Uterus (tissue), 4 donors: ENCODE measurements at places on chromosomes 5 and 9. TPM values are rescaled to one million over a fixed set of nuclear protein-coding genes. Genes with fewer than 3 reads are reported as not detected.

GRCh38 chr9:107780960-107781359 is 291.4 kb upstream of the KLF4 start:
- no peak for DNase-seq

- DNase-seq = no peak
Observed at GRCh38 chr5:148996270-148996669, 66.6 kb downstream of the SH3TC2 start.

GRCh38 chr5:151454166-151454565 is 6.8 kb downstream of the SLC36A1 start:
- DNase-seq = no peak

DNA sequence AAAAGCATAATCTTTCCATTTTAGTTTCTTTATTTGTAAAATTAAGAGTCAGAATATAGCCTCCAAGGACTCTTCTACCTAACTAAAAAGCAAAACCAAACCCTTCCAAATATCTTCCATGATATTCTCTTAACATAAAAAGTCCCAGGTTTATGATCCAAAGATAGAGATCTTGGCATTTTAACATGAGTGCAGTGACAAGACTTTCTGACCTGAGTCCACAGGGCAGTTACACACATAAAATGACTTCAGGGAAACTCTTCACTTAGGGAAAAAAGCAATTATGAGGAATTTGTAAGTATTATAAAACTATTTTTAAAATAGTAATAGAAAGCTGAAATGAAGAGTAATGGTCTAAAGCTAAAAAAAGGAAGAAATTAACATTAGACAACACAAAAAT is 772.6 kb upstream of the DMAC1 start:
- DNase-seq = no peak

DNA sequence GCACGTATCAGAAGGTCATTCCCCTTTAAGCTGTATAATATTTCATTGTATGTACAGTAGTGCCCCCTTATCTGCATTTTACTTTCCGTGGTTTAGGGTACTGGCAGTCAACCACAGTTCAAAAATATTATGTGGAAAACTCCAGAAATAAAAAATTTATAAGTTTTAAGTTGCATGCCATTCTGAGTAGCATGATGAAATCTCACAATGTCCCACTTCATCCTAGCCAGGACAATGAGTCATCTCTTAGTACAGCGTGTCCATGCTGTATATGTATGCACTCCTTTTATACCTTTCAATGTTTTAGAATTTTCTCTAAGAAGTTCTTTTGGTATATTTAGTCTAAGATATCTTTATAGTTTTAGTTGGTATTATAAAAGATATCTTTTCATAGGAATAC is 115.0 kb upstream of the HAND1 start:
- DNase-seq = no peak

- no peak for DNase-seq
Observed at GRCh38 chr9:70065572-70065971, 21.9 kb downstream of the MAMDC2 start.

DNA sequence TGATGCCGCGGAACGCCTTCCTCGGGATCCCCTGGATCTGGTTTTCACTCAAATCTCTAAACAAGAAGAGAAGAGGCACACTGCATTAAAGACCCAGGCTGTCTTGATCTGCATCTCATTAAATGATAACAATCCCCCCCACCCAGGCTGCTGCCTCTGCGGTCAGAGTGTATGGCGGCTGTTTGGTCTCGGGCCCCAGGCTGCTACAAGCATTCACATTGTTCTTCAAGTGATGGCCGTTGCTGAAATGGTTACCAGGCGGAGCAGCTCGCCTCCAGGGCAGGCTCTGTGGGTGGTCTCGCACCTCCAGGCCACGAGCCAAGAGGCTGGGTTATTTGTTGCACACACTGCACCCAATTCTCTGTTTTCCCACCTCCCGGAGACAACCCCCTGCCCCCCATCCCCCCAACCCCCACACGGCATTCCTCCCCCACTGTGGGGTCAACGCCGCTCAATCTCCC is 304.1 kb upstream of the PANK3 start:
- no peak for DNase-seq

DNA sequence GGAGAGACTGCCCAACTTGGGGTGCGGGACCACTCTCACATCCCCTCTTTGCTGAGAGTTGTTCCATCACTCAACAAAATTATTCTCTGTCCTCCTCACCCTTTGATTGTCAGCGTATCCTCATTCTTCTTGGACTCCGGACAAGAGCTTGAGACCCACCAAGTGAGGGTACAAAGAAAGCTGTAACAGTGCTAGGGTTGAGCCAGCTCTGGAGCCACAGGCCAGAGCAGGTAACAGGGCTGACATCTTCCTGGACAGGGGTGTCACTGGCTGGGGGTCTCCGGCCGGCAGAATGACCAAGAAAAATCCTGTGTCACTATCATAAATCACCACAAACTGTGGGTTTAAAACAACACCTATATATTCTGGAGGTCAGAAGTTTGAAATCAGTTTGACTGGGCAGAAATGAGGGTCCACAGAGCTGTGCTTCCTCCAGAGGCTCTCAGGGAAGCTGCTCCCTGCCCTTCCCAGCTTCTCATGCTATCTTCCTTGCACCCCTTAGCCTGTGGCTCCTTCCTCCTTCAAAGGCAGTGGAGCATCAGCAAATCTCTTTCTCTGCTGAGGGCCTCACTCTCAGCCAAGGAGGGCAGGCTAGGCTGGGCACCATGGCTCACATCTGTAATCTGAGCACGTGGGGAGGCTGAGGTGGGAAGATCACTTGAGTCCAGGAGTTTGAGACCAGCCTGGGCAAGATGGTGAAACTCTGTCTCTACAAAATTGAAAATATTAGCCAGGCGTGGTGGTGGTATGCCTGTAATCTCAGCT is 4.1 kb upstream of the BBLN start:
- no peak for DNase-seq

NUTM2F gene
- not detected for total RNA-seq

DNA sequence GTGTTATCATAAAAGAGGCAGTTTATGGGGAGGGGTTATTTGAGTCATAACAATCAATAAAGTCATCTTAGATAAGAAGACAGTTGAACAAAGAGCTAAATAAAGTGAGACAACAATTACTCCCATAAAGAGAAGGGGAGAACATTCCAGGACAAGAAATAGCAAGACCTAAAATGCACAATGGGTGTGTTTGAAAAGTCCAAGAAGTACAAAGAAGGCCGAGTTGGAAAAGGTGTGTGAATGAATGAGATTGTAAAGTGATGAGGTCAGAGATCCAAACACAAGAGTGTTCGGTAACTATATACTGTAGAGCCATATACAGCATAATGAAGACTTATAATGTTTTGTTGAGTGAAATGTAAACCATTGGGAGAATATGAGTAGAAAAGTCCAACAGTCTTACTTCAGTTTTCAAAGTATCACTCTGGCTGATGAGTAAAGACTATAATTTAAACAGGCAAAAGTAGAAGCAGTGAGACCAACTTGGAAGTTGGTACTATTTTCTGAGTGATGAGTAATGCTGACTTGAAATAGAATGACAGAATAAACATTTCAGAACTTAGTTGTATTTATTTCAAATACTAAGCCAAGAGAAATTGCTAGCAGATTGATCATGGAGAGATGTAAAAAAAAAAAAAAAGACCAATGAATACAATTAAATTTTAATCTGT is 868.7 kb upstream of the CDH9 start:
- DNase-seq = no peak

DNA sequence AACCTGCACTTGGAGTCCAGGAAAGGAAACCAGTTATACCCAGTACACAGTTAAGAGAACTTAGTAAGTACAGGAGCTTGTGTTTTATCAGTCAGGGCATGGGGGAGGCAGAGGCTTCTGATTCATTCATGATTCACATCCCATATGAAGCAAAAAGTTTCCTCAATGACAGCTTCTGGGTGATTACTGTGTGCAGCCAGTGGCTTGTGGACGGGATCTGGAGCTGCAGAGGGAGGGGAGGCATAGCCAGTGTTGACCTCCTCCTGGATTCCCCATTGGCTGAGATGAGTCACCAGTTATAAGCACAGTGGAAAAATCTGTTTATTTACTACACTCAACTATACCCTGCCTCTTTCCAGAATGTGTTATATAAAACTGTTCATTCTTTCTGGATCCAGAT is 17.7 kb downstream of the IL31RA start:
- no peak for DNase-seq

DNA sequence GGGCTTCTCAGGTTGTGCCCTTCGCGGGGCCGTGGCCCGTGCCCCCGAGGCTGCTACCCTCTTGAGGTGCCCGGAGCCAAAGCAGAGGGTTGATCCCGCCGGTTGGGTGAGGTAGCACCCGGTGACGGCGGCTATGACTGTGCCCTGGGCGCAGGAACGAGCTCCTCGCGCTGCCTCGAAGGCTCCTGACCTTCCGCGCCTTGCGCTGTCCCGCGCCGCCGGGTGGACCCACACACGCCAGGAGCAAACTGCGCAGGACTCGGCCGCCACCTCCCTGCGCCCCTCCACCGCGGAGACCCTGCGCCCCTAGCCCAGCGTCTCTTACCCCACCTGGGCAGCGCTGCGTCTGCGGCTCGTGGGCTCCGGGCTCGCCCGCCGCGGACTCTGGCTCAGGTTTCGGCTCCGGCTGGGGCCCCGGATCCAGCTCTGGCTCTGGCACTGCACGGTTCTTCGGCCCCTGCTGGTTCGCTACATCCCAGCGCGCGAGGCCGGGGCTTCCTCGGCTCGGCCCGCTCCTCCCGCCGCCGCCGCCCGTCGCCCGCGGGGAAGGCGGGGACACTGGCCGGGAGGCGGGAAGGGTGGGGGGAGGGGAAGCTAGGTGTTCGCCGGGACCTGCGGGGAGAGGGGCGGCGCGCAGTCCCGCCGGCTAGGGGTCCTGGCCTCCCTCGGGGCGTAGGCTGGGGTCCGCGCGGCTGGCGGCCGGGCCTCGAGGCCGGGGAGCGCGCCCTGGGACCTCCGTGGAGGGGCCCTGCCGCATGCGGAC is 5.4 kb upstream of the PITX1 start:
- no peak for DNase-seq

DNA sequence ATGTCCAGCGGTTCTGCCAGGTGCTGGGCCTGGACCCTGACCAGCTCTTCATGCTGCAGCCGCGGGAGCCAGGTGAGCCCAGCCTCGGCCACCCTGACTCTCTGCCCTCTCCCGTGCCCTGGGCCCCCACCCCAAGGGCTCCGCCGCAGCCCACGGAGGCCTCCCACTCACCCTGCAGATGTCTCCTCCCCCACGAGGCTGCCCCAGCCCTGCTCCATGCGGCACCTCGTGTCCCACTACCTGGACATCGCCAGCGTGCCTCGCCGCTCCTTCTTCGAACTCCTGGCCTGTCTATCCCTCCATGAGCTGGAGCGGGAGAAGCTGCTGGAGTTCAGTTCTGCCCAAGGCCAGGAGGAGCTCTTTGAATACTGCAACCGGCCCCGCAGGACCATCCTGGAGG is 7.4 kb downstream of the RNF208 start:
- DNase-seq = no peak

ASPN gene
- 48.3 TPM for total RNA-seq

ABCA2 gene
- total RNA-seq = 26.8 TPM

- DNase-seq = no peak
Observed at GRCh38 chr5:91318724-91319123, 64.4 kb downstream of the ARRDC3 start.

- DNase-seq = no peak
Observed at GRCh38 chr5:159249158-159249557, 13.9 kb upstream of the UBLCP1 start.

- no peak for DNase-seq
Observed at GRCh38 chr9:78191931-78192330, 43.9 kb upstream of the CEP78 start.

DNA sequence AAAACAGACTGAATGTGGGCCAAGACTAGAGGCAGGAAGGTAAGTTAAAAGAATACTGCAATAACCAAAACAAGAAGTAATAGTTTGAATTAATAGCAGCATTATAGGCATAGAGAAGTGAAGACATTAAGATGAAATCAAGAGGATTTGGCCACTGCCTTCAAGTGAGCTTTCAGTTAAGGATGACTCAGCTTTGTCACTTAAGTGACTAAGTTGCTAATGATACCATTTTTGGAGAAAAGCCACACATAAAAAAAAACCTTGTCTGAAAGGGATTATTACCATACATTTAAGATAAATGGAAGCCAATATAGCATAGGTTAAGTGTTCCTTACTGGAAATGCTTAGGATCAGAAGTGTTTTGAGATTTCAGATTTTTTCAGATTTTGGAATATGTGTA is 57.0 kb downstream of the ECPAS start:
- no peak for DNase-seq

GRCh38 chr5:154118893-154119336 is 71.6 kb upstream of the GALNT10 start:
- DNase-seq = no peak

GRCh38 chr5:80231243-80231642 is 24.6 kb downstream of the SERINC5 start:
- DNase-seq = no peak

DNA sequence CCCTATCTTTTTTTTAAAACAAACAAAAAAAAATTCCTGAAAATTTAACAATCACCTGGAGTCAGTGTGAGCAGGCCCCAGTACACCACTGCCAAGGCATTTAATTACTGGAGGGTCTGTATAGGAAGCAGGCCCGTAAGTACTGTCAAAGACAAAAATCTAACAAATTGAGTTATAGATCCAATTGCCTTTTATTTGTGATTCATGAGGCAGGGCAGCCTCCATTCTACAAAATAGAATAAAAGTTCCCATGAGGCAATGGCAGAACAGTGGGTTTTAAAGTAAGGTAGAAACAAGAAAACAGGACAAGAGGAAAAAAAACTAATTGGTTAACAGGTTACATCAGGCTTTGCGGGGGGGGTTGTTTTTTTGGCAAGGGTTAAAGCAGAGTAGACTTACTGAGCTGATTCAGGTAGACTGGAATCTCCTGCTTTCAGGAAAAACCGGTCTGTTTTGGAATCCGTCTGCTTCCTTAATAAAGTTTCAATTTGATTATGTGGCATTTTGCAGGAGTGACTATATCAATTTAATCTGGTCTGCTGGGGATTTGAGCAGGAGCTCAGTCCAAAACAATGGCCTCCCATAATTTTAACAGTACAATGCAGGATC is 48.9 kb downstream of the AUH start:
- no peak for DNase-seq

DNA sequence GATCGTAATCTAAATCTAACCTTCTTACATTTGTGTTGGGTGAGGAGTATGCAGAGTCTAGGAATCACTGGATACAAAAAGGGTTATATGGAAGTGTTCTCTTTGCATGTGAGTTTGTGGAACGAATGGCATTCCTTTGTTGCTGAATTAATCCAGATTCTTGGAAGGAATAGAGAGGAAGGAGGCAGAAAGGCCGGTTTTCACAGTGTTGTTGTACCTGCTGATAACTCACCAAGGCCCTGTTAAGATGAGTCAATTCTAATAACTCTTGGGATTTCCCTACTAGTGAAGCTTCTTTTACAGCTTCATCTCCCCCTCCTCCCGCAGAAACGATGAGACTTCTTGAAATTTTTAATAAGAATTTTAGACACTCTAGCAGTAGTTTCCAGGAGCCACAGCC is 84.0 kb downstream of the ZSWIM6 start:
- no peak for DNase-seq
